Upper lobe of left lung (tissue), 6 donors: ENCODE measurements at places on chromosomes 2 and 18.

- DNase-seq, result no peak
These were observed 56.9 kb upstream of the WIPF1 start for GRCh38 chr2:174654419-174654941.

DNA sequence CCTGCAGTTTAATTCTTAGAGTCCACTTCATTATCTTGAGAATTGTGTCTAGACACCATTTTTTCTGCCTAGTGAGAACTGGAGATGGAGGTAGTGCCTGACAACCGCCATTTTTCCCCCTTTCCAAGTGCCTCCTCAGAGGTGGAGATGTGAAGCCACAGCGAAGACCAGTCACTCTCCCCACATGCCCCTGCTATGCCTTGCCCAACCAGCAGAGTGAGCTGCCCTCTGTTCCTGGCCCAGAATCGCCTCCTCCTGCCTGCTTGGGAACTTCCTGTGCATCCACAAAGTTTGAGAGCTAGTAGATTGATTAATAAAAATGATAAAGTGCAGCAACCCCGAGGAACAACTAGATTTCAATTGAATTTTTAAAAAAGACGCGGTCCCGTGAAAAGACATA, 123.3 kb downstream of the CLIP4 start:
- DNase-seq, result no peak

DNA sequence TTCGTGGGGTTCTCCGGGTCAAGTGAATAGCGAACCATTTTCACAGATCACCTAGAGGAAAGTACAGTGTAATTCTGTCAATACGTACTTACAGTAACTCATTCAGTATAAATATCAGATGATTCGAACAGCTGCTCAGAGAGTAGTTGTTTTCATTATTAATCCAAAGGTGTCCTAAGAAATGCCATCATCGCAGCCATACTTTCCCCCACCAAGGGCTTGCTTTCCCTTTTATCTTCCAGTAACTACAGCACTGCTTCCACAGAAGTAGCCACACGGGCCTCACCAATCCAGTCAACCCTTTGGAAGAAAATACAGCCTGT, 4.5 kb upstream of the C18orf32 start:
- DNase-seq, result no peak

- DNase-seq, result no peak
These were observed 223.7 kb downstream of the SOX11 start for GRCh38 chr2:5915881-5916310.

DNA sequence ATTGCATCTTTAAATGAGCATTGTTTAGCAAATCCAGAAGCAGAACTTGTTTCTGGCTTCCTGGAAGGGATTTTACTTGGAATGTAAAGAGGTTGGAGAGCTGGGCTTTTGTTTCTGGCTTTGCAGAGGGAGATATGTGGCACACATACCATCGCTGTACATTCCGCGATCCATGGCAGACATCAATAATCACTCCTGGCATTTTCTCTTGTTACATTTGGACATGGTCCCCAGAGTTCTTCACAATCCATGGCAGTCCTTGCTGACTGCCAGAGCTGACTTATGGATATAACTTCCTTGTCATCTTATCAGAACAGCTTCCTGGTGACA, 445.6 kb upstream of the SPRED2 start:
- no peak for DNase-seq

DNA sequence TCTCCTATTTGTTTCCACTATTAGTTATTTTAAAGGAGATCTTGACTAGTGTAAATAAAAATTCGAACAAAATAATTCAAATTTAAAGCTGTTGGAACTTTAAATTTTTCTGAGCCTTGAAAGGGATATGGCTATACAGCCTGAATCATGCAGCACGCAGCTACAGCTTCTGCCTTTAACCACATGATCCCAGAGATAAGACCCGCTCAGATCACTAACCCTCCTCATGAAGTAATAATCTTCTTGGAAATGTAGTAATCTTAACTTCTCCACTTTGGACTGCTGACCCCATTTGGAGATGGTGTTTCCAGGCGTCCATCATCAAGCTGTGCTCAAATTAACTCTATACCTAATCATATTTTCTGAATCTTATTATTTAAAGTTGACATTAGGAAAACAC, 336.6 kb downstream of the DSC3 start:
- no peak for DNase-seq

DNA sequence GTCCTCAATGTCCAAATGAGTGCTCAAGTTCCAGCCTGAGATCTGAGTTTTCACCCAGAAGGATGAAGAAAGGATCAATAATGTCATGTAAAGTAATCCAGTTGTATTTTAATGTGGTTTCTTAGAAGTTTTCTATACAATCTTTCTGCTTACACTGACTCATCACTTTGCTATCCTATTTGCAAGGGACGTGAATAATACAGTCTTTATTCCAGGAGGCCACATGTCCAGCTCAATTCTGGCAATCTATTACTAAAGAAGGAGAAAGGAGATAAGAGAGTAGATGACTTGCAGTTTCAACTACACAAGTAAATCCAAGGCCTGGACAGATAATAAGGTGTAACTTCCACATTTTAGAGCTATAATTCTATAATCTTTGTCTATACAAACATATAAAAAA, 601.1 kb upstream of the SETBP1 start:
- DNase-seq, result no peak

DNA sequence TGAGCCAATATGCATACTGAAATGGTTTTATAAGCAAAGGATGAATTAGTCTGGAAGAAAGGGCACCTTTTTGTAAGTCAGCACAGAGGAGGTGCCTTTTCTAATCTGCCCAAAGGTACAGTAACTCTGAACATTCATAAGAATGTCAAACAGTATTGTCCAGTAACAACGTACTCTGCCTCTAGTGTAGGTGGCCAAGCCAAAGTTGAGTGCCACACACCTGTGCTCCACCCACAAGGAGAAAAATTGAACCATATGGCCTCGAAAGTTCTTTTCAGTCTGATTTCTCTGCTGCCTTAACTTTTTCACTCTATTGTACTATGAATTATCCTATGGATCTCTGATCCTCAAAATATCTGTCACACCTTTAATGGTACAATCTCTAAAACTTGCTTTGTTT, 86.8 kb downstream of the CERKL start:
- DNase-seq, result no peak

DNA sequence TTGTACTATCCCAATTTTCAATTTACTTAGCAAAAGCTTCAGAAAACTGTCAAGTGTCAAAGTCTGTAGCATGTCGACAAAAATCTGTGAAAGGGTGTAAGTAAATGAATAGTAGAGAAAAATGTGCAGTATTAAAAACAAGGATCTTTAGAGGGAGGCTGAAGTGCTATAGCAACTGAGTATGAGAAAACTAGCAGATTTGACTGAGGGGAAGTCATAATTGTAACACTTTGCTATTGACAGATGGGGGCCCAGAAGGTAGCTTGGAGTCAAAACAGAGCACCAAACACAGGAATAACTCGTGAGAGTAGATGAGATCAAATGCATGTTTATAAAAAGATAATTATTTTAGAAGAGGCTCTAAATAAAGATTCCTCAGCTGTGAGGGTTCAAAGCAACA, 657.7 kb downstream of the TMEM182 start:
- DNase-seq, result no peak

DNA sequence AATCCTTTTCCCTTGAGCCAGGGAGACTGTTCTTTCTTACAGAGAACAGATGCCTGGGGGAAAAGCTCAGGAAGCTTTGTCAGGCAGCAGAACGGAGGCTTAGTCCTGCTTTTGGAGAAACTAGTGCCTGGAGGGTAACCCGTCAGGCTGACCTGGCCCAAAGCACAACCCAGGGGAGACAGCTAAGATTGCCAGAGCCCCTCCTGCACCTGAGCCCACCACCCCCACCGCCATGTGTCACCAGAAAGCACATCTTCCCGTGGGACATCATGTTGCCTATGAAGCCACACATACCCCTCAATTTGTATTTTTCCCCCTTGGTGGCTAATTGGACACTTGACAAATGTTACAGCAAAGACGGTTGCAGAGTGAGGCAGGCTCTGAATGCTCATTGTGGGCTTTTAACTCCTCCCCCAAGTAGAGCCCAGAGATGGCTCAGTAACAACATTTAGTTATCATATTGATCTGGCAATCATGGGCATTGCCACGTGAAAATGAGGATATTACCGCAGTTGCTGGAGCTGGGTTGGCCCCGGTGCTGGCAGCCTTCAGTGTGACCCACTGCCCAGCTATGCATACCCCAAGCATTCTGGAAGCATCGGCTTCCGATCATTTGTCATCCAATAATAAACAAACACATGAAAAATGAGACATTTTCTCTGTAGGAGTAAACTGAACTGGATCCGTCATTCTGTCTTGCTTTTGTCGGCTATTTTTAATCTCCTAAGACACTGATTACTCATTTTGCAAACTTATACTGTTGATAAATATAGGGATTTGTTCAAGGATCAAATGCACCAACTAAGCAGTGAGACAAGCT, 229.5 kb downstream of the ATAD2B start:
- DNase-seq, result no peak

DNA sequence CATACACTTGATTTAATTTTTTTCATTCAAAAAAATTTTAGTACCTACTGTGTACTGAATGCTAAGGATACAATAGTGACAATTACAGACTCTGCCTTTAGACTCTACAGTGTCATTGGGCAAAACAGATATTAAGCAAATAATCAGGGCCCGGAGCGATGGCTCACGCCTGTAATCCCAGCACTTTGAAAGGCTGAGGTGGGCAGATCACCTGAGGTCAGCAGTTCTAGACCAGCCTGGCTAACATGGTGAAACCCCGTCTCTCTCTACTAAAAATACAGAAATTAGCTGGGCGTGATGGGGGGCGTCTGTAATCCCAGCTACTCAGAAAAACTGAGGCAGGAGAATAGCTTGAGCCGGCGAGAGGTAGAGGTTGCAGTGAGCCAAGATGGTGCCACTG, 1.4 kb downstream of the UBXN2A start:
- DNase-seq, result no peak

DNA sequence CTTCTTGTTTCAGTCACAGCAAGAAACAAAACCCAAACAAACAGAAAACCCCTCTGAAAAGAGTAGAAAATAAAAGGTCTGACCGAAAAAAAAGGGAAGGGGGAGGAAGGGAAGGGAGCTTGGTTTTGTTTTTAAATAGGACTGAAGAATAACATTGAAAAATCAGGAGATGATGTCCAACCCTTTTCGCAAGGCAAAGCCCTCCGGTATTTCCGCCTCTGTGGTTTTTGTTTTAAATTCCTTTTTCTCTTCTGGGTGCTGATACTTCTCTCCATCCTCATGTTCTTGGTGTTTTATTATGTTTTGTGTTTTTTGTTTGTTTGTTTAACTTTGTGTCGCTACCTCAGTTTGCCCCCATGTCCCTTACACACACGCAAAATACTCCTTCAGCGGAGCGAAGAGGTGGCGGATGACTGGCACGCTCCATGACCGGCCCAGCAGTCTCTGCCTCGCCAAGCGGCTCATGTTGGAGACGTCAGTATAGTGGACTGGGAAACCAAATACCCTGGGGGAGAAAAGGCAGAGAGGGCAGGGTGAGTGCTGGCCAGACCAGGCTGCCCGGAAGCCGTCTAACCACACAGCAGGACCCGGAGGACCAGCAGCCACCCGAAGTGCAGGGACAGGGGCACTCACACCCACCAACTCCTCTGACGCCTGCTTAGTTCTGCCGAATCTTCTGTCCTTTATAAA, 65.7 kb upstream of the POMC start:
- no peak for DNase-seq

DNA sequence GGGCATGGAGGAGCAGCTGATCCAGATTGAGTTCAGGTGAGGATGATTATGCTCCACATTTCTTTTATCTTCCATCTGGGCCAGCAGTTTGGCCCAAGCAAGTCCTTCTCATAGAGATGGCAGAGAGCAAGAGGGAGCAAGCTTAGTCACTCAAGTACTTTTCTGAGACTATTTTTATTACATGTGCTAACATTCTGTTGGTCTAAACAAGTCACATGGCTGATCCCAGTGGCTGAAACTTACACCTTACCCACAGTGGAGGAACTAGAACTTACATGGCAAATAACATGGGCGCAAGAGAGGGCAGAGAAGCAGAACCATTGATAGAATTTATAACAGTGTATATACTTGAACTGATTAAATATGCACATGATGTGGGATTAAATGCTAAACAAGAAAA, 105.7 kb downstream of the KYNU start:
- DNase-seq, result no peak

- DNase-seq, result no peak
These were observed 66.4 kb upstream of the POMC start for GRCh38 chr2:25234738-25235137.

- no peak for DNase-seq
These were observed 198.5 kb downstream of the ZNF521 start for GRCh38 chr18:25153426-25153825.

DNA sequence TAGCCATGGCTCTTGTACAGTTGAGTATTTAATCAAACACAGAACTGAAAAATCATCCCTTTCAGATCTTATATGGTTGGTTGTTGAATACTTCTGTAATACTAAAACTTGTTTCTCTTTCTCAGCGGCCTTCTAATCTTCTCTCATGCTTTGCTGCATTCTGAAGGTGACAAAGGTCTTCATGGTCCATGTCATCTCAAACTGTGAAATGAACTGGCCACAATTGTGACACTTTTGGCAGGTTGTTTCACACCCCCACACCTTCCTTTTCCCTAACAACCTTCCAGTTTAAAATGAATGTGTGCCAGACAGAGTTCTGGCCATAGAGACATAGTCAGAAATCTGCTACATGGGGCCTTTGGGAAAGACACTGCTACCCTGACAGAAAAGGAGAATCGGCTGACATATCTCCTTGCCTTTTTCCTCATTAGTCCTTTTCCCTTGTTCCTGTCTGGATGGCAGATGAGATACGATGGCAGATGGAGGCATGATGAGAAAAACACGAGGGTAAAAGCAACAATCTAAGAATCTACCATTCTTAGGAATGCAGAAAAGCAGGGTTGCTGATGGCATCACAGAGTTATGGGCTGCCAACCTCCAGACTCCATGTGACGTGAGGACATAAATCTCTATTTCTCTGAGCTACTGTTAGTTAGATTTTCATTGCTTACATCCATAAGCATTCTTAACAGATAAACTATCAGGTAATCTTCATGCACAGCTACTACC, 106.5 kb downstream of the PIGN start:
- no peak for DNase-seq

DNA sequence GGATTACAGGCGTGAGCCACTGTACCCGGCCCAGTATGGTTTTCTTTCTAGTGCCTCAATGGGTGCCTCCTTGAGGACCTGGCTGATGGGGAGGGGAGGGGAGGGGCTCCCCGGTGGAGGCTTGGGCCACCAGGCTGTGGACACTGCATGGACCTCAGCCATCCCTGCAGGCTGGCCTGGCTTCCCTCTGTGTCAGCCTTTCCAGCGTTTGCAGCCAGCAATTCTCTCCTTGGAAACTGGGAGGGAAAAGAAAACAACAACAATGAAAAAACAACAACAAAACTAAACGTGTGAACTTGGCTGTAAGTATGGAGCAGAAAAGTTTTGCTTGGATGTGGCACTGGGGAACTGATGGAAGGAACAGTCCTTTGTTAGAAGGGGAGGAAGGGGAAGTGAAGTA, 159.3 kb downstream of the GLI2 start:
- DNase-seq, result no peak

GRCh38 chr2:84875213-84875560, 5.7 kb downstream of the TRABD2A start:
- no peak for DNase-seq

- no peak for DNase-seq
These were observed 190.0 kb downstream of the EN1 start for GRCh38 chr2:118657466-118657865.
